ENCODE measurements at places on chromosomes 3 and 15.

DNA sequence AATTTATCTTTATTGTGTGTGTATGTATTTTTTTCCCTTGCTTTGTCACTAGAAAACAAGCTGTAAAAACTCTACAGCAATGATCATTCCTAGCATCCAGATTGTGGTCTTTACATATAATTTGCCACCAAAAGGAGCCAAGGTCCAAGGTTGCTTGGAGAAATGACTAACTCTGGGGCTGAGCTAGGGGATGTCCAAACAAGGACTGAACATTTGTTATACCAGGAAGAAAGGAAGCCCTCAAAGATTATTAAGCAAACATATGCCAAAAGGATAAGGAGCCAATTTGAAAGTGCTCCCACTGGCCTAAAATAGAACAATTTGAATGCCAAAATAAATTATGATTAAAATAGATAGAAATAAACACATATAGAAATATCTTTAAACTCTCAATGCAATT is 293.3 kb downstream of the ZIC1 start:
- no peak for DNase-seq

DNA sequence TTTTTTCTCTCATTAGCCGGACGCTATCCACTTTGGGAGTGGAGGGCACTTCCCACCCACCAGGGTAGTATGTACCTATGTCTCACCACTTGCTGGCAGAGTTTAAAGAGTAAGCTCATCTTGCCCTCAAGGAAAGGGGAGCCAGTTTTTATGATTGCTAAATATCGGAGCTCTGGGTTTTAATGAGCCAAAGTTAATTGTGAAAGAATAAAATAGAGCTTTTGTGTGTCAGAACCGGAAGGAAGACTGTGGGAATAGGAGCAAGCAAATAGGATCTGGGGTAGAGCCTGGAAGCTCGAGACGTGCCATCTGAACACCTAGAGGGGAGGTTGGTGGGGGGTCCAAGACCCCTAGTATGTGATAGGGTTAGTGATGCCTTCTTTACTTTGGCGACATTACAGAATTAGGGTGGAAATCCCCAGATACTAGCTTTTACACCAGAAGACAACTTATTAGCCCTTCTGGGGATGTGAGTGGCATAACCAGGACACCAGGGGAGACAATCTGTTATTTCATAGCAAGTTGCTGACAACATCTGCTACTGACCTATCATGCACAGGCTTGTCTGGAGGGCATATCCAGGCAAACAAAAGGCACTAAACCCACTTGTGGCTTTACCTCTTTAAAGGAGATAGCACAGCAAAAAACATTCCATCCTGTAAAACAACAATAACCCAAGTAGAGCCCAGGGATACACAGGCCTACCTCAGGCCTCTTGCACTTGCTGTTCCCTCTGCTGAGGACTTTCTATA is 333.8 kb downstream of the ZNF621 start:
- DNase-seq, result no peak

- no peak for DNase-seq
Measured at GRCh38 chr3:45137656-45138181, 8.5 kb downstream of the CDCP1 start.

DNA sequence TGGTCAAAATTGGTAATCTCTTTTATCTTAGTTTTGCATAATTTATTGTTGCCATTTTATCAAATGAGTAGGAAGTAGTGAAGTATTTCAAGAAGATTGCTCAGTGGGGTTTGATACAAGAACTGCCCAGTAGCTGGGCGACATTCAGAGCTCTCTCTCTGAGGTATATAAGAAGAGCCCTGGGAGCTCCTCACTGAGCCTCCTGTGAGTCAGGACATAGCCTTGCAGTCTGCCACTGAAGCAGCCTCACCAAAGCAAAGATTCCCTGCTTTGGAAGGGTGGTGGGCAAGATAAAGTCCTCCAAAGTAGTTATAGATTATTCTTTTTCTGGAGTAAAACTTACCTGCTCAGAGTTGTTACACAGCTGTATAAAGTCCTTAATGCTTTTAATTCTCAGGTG is 26.1 kb downstream of the SKIL start:
- no peak for DNase-seq

- no peak for DNase-seq
Measured at GRCh38 chr15:101016581-101016980, 97.4 kb downstream of the LRRK1 start.

- DNase-seq, result no peak
Measured at GRCh38 chr3:117936159-117936558, 1098.5 kb downstream of the IGSF11 start.

DNA sequence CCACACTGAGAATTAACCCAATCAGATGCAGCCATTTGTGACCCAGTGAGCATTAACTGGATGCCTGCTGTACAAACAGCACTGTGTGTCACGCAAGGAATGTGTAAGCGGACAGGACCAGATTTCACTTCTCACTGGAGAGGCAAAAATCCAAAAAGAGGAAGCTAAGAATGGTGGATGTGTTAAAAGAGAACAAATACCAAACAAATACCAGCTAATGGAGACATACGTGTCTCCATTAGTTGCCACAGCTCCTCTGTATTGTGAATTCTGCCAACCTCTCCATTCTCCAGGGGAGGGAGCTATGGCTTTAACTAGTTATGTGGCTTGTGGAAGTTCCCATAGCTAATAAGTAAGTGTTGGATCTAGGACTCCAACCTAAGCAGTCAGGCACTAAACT is 2.6 kb downstream of the LTF start:
- DNase-seq, result no peak

GRCh38 chr15:93042211-93042610 is 46.8 kb downstream of the RGMA start:
- no peak for DNase-seq
